NCI-H1694 (cell line): ENCODE measurements at places on chromosomes 6 and 20.

GRCh38 chr6:137219664-137220252 is 573 bp upstream of the IFNGR1 start:
- DNase-seq, result no peak

DNA sequence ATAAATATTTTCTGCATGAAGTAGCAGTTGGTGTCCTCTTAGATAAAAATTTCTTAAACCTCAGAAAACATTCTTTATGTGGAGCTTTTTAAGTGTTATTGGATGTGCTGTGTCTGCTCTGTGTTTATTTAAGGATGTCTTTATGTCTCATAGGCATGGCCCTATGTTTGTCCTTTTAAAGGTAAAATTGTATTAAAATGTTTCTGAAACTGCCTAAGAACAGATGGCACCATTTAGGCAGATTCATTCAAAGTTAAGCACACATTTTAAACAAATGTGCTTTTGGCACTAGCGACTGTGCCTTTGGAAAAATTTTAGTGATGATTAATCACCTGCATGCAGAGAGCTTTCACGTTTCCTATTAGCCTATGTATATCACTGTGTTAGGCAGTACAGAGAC is 125.2 kb downstream of the KIF6 start:
- DNase-seq, result peak; percentile 67

- no peak for DNase-seq
Observed at GRCh38 chr20:1890469-1891262, 4.5 kb upstream of the SIRPA start.

DNA sequence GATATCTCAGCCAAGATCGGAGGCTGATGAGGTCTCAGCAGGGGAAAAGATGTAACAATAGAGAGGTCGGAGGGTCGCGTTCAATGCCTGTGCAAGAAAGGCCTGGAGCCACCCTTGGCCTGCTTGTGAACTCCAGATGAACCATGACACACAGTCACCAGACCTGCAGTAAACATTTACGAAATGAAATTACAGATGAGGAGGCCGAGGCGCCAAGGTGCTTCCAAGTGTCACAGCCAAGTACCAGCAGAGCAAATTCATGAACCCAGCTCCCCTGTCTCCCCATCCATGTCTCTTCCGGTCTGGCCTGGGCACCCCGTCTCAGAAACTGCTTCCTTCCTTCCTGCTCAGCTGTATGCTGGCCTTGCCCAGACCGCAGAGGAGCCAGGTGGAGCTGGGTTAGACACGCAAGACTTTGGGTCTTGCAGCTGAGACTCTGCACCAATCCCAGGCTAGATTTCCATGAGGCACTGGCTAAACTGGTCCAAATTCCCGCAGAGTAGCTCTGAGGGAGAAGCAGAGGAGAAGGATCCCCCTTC is 48.1 kb downstream of the CHMP4B start:
- no peak for DNase-seq

DNA sequence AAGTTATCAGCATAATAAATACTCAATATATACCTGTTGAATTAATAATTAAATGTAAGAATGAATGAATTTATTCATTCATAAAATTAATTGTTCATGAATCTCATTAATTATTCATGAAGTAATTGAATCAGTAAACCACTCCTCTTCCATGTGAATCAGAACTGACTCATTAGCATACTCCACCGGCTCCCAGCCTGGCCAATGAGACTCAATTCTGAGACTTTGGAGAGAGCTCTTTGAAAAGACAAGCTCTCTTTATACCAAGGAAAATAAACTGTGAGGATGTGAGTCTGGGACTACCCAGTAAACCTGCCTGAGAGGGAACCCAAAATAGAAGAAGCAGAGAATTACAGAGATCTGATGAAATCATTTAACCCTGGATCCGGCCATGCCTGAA is 8.4 kb upstream of the SLC2A10 start:
- no peak for DNase-seq

DNA sequence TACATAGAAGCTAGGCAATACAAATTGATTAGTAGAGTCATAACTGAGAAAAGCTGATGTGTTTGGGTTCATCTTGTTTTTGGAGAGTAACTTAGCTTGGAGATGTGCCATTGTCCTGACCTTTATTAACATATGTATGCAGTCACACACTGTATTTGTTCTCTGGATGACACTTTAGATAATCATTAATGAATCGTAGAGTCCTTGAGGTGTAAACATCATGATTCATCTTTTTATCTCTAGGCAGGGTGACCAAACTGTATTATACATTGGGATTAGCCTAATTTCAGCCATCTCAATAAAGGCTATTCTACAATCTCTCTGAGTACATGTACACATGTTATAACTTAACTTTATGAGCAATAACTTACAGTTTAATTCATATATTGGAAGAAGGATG is 3.6 kb upstream of the MTCL3 start:
- no peak for DNase-seq

DNA sequence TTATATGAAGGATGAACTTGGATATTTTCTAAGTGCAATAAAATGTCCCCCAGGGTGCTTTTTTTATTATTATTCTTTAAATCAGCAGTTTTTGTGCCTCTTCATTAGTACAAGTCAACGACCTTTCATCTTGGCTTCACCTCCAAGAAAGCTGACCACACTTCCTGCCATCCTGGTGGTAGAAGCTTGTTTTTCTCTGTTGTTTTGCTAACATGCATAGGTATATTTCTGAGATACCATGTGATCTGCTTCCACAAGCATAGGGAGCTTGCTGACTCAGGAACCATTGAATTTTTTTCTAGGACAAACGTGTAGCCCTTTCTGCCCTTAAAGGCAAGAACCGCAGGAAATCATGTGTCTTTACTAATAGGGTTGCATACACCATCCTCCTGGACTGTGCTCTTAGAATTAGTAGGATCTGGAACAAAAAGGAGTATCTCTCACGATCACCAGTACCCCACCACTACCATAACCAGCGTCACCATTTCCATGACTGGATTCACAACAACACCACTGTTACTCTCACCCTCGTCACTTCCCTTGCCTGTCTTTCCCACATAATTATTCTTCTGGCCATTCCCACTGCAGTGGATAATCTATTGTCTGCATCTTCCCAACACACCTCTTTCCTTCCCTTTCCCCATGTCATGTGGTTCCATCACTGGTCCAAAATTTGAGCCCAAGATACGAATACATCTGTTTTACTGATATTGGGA is 207.1 kb downstream of the MAFB start:
- no peak for DNase-seq

GRCh38 chr6:32108094-32108627 is 977 bp downstream of the TNXB start:
- no peak for DNase-seq

- DNase-seq, result no peak
Observed at GRCh38 chr6:68094070-68094469, 541.0 kb upstream of the ADGRB3 start.

DNA sequence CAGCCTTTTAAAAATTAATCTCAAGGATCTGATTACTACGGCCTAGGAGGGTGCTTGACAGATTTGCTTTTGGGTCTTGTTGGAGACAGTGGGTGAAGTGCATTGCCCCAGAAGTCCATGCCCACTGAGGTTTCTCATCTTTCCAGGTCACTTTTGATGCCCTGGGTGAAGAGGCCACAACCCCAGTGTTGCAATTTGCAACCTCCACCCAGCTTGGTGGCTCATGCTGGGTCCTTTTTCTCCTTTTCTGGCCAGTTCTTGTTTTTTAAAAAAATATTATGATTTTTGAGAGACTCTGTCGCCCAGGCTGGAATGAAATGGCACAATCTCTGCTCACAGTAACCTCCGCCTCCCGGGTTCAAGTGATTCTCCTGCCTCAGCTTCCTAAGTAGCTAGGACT is 9.4 kb downstream of the STX11 start:
- no peak for DNase-seq

GRCh38 chr6:84057908-84058307 is 24.3 kb downstream of the MRAP2 start:
- DNase-seq, result no peak

DNA sequence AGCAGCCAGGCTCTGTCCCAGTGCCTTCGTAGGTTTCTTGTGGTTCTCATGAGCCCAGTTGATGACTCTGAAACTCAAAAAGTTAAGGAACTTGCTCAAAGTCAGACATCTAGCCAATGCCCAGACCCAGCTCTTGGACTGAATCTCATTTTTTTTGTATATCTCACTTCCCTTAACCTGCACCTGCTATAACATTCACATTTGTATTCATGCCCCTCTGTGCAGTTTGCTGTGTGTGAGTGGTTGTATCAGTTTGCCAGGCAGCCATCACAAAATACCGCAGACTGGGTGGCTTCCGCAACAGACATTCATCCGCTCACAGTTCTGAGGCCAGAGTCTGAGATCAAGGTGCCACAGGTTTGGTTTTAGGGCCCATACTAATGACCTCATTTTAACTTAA is 49.9 kb downstream of the IPCEF1 start:
- no peak for DNase-seq

DNA sequence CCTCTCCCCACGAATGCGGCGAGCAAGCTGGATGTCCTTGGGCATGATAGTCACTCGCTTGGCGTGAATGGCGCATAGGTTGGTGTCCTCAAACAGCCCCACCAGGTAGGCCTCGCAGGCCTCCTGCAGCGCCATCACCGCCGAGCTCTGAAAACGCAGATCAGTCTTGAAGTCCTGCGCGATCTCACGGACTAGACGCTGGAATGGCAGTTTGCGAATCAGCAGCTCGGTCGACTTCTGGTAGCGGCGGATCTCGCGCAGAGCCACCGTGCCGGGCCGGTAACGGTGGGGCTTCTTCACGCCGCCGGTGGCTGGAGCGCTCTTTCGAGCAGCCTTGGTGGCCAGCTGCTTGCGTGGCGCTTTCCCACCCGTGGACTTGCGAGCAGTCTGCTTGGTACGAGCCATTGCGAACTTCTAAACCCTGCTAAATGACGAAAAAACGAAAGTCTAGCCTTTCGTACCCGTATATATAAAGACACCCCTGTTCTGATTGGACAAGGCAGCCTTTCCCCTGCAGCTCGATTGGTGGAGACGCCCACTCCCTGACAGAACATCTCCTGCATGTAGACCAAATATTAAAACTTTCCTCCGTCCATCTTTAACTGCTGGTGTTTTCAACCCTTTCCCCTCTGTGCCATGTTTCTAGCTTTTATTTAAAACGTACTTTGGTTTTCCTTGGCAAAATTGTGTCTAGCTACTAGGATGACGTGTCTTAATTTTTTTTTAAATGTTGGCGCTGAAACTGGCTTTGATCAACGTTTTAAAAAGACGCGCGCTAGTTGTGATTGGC is 109.8 kb downstream of the HFE start:
- DNase-seq, result no peak

GRCh38 chr6:160170018-160170680 is 48.5 kb downstream of the SLC22A1 start:
- DNase-seq, result no peak

GRCh38 chr20:58148891-58149290 is 79.6 kb downstream of the ANKRD60 start:
- no peak for DNase-seq

DNA sequence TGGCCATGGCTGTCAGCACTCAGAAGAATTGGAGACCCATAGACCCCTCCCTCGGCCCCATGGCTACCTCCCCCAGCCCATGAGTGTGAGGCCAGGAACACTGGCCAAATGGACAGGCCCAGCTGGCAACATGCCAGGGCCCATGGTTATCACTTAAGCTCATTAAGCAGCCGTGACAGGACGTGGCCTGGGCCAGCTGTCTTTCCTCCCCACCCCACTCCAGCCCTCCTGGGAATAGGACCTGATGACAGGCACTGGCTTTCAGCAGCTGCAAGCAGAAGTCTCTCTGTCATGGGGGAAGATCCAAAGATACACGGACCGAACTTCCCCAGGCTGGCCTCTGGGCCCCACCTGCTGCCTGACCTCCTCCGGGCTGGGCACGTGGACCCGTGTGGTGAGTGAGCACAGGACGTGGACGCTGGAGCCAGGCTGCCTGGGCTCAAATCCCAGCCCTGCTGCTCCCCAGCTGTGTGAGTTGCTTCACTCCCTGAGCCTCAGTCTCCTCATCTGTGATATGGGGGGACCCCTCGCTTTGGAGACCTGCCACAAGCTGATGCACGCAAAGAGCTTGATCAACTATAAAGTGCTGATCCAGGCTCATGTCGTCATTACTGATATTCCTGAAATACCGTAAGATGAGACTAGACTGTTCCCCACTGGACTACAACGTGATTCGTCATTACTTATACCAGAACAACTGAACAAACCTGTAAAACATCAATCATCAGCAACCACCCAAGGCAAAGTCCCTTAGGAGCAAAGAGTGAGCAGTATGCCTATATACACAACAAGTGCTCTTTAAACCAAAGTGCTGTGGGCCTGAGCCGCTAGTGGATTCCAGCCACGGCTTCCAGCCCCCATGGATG is 22.0 kb upstream of the VSTM2L start:
- no peak for DNase-seq

DNA sequence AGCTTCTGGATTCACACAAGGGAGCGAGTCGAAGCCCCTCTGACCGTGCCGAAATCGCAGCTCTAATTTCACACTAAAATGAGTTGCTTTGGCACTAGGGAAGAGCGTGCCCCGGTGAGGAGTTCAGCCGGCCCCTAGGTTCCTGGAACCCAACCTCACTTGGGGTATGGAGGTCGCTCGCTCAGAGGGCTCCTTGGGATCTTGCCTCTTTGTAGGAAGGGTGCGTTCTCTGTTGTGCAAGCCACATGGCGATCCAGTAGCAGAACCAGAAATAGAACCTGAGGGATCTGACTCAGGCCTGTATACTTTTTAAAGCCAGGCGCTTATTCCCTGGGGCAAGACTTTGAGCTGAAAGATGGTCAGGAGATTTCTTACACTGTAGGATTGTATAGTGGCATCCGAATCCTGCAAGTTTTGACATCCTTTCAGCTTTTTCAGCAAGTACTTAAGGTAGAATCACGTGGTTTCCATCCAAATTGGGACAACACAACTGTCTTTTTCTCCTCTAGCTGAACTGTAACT is 861 bp upstream of the RALGAPA2 start:
- DNase-seq, result no peak

DNA sequence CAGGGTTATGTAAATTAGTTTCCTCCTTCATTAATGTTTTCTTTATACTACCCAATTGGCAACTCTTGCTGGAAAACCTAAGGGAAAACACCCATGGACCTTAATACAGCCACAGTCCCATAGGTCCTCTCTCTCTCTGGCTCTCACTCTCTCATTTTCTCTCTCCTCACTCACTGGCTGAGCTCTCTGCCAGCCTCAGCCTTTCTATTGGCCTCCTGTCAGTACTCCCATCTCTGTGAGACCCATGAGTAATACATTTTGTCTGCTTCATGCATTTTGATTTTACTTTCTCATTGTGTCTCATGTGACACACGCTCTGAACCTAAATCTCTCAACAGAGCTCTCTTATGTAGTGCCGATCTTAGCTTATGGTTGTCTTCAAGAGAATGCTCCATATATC is 907.5 kb downstream of the C6orf118 start:
- no peak for DNase-seq
